ENCODE measurements at places on chromosomes 5 and 9. TPM values are rescaled to one million over a fixed set of nuclear protein-coding genes. Genes with fewer than 3 reads are reported as not detected.

DNA sequence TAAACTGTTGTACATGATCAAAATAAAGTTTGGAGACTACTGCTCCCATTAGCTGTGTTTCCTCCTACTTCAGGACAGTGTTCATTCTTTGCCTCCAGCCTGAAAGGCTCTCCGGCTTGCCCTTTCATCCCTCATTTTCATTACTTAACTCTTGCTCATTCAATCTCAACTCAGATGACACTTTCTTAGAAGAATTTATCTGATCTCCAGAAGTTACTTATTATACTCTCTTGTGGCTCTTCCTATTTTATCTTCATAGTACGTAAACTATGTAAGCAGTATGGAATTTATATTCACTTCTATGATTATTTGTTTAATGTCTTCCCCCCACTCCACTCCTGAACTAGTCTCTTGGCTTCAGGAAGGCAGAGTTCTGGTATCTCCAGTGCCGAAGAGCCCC, 1737.9 kb upstream of the C9orf72 start:
- DNase-seq = no peak

- DNase-seq = peak; percentile 25
Observed at GRCh38 chr5:178941361-178941760, 363 bp downstream of the ZNF454 start.

- peak; percentile 32 for DNase-seq
Observed at GRCh38 chr9:14962193-14962882, 52.1 kb upstream of the FREM1 start.

- peak; percentile 86 for DNase-seq
Observed at GRCh38 chr5:157328277-157328912, 62.5 kb downstream of the CYFIP2 start.

GRCh38 chr9:29648601-29649000, 2075.3 kb upstream of the C9orf72 start:
- no peak for DNase-seq

- peak; percentile 10 for DNase-seq
Observed at GRCh38 chr5:87829217-87829551, 416.5 kb upstream of the CCNH start.

- no peak for DNase-seq
Observed at GRCh38 chr5:139588962-139589361, 27.8 kb downstream of the UBE2D2 start.

The C9orf50 gene
- not detected for total RNA-seq

The GALNT12 gene
- total RNA-seq = 5.3 TPM

The GBGT1 gene
- total RNA-seq = 13.9 TPM

The PARP8 gene
- total RNA-seq = 9.5 TPM

The PCDHAC1 gene
- 3.1 TPM for total RNA-seq

The MEGF10 gene
- total RNA-seq = 0.80 TPM

The PIP5K1B gene
- 0.09 TPM for total RNA-seq

The CCNI2 gene
- 0.09 TPM for total RNA-seq

The SIT1 gene
- total RNA-seq = not detected
